ENCODE measurements at places on chromosomes 13 and 19.

DNA sequence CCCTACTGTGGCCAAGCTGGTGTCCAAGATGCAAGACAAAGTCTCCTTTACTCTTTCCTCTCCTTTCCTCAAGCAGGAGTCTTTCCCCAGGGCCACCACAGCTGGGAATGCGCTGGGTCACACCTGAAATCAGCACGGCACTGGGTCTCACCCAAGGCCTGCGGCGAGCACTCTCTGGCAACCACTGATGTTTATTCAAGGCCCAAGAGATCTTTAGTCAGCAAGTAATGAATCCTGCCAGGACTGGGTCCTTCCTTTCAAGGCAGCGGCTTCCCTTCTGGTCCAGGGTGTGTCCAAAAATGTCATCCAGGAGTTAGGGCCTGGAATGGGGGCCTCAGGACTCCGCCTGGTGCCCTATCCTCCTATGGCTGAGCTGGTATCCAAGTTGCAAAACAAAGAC is 24.1 kb downstream of the BLOC1S3 start:
- no peak for DNase-seq

DNA sequence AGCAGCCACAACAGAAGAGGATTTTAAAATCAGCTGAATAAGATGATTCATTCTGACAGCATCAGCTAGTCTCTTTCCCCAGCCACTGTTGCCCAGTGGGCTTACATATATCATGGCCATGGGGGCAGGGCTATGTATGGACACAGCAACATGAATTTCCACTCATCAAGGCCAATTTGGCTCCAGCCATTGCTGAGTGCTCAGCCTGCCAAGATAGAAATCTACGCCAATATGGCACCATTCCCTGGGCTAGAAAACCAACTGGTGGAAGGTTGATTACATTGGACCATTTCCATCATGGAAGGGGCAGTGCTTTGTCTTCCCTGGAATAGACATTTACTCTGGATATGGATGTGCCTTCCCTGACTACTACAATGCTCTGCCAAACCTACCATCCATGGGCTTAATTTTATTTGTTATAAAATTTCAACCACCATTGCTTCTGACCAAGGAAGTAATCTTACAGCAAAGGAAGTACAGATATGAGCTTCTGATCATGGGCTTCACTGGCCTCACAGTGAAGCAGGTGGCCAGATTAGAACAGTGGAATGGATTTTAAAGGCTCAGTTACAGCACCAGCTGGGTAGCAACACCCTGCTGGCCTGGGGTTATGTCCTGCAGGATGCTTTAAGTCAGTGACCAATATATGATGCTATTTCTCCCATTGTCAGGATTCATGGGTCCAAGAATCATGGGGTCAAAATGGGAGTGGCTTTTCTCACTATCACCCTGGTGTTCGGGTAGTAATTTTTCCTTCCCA is 9.8 kb upstream of the ALOX5AP start:
- no peak for DNase-seq

GRCh38 chr13:47317356-47317755 is 420.5 kb upstream of the HTR2A start:
- DNase-seq, result no peak

GRCh38 chr19:51123381-51123800 is 1.3 kb upstream of the SIGLEC9 start:
- peak; percentile 80 for DNase-seq

DNA sequence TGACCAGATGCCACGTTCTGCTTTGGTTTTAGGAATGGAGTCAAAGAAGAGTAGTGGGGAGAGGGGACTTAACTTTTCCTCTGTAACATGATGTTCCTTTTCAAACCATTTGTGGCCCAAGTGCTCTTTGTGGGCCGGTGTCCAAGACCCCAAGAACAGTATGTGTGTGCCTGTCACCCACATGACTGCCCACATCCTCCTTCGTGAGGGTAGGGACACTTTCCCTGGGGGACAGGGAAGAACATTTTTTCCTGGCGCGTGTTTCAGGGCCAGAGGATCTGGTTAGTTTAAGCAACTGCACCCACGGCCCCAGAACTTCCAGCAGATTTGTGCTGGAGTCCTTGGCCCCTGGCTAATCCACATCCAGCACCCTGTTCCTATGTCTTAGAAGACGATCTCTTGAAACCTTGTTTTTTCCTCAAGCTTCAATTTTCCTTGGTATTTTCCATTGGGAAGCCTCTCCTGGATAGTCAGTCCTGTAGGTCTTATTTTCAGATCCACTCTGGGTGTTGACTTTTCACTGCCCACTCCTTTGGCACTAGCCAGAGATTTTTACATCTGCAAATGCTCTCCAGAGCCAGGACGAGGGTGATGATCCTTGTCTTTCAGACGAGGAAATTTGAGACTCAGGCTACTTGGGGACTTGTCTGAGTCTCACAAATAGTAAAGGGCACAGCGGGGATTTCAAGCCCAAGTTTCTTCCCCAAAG is 10.8 kb upstream of the CCDC97 start:
- no peak for DNase-seq

DNA sequence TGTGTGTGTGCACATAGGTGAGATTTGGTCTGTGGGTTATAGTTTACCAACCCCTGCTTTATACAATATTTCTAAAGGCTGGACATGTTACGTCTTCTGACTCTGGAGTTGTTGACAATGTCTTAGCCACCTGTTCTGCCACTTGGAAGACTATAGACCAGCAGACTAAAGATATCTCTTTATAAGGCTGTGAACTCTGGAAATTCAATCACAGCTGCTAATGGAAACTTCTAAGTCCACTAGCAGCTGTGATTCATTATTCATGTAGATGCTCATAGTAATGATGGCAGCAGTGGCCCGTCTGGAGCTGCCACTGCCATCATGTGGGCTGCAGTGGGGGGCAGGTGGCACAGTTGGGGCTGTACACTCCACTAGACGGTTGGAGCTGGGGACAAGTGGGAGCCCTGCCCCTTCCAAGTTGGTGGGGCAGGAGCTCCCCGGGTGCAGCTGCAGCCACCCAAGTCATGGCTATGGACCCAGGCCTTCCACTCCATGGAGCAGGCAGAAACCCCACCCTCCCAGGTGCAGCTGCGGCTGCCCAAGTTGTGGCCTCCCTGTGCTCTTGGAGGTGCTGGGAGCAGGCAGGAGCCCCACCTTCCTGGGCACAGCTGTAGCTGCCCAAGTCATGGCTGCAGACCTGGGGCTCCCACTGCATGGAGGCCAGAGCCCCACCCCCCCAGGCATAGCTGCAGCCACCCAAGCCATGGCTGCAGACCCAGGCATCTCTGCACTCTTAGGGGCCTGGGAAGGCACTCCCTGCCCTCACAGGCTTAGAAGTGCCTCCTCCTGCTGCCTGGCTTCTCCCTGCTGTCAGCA is 8.8 kb downstream of the IGFL4 start:
- no peak for DNase-seq

DNA sequence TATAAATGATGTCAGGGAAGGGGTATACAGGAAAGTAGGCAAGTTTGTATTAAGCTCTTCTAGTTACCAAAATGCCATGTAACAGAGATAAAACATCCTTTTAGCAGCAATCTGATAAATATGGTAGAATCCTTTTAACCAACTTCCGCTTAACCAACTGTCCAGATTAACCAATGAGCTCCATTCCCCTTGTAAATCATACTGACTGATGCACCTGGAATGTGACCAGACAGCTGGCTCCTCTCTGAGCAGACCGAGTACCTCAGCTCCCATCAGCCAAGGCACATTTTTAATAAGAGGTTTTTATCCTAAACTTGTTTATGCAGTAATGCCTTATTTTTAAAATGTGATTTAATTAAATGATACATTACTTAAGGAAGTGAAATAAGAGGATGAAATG is 66.4 kb downstream of the KLF12 start:
- no peak for DNase-seq

DNA sequence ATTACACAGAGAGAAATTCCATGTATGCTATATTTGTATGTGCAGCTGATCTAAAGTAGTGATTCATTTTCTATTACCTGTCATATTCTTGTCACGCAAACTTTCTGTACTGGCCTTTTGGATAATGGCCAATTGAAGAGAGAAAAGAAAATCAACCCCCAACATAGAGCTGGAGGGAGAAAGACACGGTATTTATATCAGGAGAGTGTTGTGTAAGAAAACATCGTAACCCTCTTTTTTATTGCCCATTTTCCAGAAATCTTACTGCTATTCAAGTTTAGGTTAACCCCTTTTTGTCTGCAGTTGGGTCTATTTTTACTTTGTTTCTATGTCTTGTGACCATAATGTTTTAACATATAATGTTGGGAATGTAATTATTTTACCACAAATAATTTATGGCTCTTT is 27.9 kb downstream of the DGKH start:
- no peak for DNase-seq

- no peak for DNase-seq
Measured at GRCh38 chr13:98535501-98536354, 41.2 kb downstream of the STK24 start.

DNA sequence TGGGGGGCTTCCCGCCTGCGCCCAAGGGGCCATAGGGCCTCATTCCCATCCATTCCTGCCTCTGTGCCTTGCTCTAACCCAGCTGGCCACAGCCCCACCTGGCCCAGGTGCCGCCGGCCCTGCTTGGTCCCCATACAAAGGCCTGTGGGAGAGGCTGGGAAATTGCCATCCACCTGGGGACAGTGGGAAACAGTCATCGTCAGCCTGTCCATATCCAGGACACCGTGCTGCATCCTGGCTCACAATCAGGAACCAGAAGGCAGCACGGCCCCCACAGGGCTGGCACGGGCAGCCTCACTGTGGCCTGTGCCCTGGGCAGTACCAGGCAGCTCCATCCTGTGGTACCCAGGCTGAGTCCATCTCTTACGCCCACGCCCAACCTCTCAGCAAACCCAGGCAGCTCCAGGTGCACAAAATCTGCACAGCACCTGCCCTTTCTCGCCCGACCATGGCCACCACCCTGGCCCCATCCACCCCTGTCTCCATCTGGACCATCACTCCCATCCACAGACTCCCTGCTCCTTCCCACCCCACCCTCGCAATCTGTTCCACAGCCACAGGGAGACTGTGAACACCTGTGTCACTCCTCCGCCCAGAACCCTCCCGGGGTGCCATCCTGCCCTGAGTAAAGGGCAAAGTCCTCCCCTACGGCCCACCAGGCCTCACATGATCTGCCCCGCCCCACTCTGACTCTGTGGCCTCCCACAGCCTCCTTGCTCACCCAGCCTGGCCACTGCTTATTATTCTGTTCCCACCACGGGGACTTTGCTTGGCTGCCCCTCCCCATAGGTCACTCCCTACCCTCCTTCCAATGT is 21.1 kb upstream of the FBXO27 start:
- DNase-seq, result no peak

DNA sequence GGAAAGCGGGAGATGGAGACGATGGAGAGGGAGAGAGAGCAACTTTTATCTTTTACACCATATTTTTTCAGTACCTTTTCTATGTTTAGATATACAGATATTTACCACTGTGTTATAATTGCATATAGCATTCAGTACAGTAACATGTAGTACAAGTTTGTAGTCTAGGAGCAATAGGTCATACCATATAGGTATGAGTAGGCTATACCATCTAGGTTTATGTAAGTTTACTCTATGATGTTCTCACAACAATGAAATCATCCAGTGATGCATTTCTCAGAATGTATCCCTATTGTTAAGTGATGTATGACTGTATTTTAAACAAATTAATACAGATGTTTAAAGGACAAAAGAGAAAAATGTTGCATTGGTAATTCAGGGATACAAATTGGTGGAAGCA is 136.1 kb downstream of the PDS5B start:
- DNase-seq, result no peak

GRCh38 chr19:49555600-49556411 is 24.6 kb downstream of the NOSIP start:
- DNase-seq, result peak; percentile 87

DNA sequence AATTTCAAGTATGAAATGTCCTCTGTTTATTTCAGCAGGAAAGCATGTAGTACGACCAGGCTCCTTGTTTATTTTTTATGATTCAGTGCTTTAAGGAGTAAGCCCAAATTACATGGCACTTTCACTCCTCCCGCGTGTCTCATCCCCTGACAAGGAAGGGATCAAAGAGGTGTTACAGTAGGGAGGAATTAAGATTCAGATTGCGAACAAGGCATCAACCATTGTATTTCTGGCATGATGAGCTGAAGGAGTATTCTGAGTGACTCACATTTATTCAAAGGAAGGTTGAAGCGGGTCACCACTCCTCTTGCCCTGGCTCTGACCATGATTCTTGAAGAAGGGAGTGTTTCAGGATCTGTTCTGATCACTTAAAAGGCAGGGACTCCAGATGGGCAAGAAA is 46.1 kb upstream of the CNMD start:
- DNase-seq, result no peak

DNA sequence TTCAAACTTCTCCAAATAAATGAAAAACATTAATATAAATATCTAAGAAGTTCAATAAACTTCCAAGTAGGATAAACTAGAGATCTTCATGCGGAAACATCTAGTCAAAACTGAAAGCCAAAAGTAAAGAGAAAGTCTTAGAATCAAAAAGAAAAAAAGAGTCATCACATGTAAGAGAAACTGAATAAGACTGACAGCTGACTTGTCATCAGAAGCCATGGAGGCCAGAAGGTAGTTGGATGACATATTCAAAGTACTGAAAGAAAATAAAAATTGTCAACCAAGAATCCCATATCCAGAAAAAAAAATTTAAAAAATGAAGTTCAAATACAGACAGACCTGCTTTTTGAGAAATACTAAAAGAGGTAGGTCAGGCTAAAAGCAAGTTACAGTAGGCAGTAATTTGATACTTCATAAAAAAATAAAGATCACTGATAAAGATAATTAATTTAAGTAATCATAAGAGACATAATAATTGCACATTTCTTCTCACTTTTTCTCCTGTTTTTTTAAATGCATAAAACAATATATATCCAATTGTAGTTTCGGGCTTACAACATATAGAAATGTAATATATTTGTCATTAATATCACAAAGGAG is 327.6 kb upstream of the PCDH9 start:
- no peak for DNase-seq

GRCh38 chr13:105817498-105817897 is 718.0 kb downstream of the EFNB2 start:
- no peak for DNase-seq

DNA sequence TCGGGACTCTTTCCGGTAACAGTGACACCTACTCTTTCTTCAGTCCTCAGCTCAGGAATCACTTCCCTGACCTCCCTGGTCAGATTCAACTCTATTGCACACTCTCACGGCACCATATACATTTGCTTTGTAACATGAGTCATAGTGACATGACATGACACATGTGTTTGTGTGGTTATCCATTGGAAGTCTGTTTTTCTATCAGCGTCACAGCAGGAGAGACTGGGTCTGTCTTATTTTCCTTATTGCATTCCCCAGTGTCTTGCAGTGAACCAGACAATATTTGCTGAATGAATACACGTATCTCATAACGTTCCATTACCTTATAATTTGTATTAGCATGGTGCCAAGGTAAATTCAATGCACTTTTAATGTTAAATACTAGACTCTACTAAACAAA is 102.0 kb downstream of the DCLK1 start:
- DNase-seq, result no peak

All from activated CD4-positive, alpha-beta memory T cell treated with anti-CD3 and anti-CD28 coated beads, Interleukin-2, amount 10 ng/mL, durations not matched to agents 7 days and 5 days (primary cell).